ENCODE measurements at places on chromosomes 2 and 18.

GRCh38 chr2:17899871-17900270 is 21.4 kb downstream of the KCNS3 start:
- no peak for DNase-seq

DNA sequence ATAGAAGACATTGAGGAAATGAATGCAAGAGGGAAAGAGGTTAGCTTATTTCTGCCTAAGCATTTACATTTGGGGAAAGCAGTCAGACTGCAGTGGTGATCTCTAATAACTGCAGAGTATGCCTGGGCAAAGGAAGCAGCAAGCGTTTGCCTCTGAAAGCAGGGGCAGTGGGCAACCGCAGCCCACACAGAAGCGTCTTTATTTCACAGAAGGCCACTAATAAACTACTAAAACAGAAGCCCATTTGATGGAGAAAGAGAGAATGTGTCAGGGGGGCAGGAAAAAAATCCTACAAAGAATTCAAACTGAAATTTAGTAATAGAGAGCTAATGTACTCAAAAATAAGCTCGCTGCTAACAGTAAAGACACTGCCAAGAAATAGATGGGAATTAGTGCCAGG is 53.1 kb downstream of the LRRTM4 start:
- DNase-seq, result no peak

- no peak for DNase-seq
Measured at GRCh38 chr2:109302319-109302718, 173.3 kb downstream of the SH3RF3 start.

- no peak for DNase-seq
Measured at GRCh38 chr2:112824694-112825085, 11.9 kb downstream of the IL1B start.

- no peak for DNase-seq
Measured at GRCh38 chr2:104434966-104435365, 418.9 kb upstream of the POU3F3 start.

- DNase-seq, result peak; percentile 3
Measured at GRCh38 chr2:193461431-193461934, 1266.8 kb upstream of the TMEFF2 start.

- DNase-seq, result no peak
Measured at GRCh38 chr2:166972002-166972401, 83.7 kb downstream of the XIRP2 start.

GRCh38 chr2:153405196-153405595 is 73.4 kb downstream of the RPRM start:
- DNase-seq, result no peak

GRCh38 chr2:239290618-239291474 is 110.0 kb downstream of the HDAC4 start:
- no peak for DNase-seq

- no peak for DNase-seq
Measured at GRCh38 chr2:184523732-184524131, 74.6 kb upstream of the ZNF804A start.

DNA sequence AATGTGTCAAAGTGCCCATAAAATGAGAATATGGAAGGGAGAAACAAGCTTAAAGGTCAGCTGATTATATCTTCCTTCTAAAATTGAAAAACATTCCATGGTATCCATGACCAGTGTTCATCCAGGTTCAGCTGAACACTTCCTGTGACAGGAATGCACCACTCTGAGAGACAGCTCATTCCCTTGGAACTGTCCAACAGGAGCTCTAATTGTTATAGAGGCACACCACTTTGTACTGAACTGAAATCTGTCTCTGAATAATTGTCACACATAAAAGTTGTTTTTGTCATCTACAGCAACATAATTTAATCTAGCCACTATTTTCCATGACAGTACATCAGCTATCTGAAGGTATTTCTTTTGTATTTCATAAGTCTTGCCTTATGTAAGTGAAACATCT is 195.9 kb upstream of the ZNF804A start:
- peak; percentile 4 for DNase-seq

GRCh38 chr2:37917281-37918228 is 7.5 kb upstream of the RMDN2 start:
- no peak for DNase-seq

DNA sequence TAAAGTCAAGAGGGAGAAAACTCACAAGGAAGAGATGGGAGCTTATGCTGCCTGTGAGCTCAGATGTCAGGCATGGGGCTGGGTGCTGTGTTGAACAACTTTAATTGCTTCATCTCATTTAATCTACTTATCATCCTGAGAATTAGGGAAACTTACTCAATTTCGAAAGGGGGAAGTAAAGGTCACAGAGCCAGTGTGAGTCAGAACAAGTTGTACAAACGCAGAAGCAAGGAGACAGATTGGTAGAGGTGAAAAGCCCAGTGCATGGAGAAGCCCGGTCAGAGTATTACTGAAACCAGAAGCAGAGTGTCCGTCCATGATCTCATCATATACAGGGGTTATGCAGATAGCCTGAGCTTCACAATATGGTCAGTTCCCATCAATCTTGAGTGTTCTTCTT is 281.1 kb upstream of the POU3F3 start:
- DNase-seq, result no peak

GRCh38 chr2:160407393-160408172 is 86.0 kb downstream of the RBMS1 start:
- DNase-seq, result peak; percentile 75

- DNase-seq, result no peak
Measured at GRCh38 chr2:8154270-8154669, 527.6 kb upstream of the ID2 start.

- no peak for DNase-seq
Measured at GRCh38 chr18:49061991-49062831, 111.4 kb upstream of the SMAD7 start.

- DNase-seq, result no peak
Measured at GRCh38 chr2:42569883-42570282, 1.5 kb downstream of the MTA3 start.

DNA sequence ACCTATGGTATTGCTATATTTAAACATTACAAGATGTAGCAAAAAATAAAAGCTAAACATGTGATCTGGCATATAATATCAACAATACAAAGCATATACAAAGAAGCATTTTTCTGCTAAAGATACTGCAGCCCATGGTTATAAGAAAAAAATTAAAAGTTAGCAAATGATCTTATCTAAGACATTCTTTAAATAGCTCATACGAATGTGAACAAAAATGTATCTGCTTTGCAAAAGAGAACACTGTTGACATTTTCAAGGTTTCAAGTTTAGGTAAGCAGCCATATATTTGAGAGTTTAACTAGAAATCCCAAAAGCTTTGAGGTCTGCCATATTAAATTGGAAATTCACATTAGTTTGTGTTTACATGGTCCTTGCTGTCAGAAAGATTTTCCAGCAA is 301.0 kb upstream of the SLC39A10 start:
- no peak for DNase-seq

DNA sequence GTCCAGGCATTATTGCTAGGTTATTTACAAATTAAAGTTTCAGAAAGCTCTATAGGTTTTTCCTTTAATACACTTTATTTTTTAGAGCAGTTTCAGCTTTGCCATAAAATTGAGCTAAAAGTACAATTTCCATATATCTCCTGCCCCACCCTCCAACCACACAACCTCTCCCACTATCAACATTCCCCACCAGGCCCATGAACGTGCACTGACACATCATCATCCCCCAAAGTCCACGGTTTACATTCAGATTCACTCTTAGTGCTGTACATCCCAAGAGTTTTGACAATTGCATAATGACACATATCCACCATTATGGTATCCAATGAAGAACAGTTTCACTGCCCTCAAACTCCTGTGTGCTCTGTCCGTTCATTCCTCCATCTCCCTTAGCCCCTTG is 139.4 kb downstream of the NBAS start:
- no peak for DNase-seq

GRCh38 chr18:6280211-6280743 is 134.4 kb downstream of the L3MBTL4 start:
- DNase-seq, result no peak

GRCh38 chr2:119683074-119683712 is 4.2 kb downstream of the TMEM177 start:
- no peak for DNase-seq

DNA sequence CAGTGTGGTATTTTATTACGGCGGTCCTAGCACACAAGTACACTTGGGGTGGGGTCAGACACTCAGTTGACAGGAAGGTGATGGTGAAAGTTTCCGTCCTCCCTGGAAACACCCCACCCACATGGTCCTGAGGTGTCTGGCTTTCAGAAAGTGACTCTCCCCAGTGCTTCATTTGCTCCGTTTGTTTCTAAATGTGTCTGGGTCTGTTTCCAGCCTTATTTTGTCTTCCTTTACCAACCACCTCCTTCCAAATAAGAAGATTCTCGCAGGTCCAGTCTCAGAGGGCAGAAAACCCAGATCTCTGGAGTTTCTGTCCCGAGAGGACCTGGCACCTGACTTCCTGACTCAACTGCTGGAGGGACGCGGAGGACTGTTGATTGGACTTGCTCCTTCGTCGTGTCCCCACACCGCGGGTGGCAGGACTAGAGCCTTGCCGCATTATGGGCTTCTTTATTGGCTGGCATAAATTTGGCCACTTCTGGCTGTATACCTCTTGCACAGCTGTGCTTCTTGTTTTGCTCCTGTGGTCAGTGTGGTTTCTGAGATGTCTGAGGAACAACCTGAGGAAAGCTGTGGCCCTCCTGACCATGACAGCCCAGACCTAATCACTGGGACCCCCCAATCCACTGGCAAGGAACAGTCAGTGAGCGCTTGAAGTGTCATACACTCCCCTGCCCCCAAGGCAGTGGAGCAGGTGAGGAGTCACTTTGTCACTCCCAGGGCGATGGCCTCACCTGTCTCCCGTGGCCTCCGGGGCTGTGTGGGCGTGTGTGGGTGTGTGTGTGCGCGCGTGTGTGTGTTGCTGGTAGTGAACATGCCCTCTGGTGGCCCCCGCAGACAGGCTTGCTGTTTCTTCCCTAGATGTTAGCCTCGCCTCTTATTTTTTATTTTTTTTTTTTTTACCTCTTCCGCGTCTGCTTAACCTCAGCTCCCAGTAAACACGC is 45.6 kb downstream of the MEX3C start:
- DNase-seq, result no peak

- no peak for DNase-seq
Measured at GRCh38 chr2:177883177-177883576, 189.4 kb downstream of the PDE11A start.

DNA sequence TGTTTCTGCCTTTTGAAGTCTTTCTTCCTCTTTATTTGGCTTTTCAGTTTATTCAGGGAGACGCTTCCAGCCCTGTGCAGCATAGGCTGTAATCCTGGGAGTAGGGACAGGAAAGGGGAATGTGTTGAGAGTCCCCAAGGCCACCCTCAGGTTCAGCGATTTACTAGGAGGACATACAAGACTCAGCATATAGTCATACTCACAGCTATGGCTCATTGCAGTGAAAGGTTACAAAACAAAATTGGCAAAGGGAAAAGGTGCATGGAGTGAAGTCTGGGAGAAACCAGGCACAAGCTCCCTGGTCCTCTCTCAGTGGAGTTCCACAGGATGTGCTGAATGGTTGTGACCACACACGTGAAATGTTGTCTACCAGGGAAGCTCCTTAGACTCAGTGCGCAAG is 49.6 kb upstream of the ZNF638 start:
- DNase-seq, result no peak

GRCh38 chr2:216345846-216346245 is 26.4 kb downstream of the MARCHF4 start:
- no peak for DNase-seq

DNA sequence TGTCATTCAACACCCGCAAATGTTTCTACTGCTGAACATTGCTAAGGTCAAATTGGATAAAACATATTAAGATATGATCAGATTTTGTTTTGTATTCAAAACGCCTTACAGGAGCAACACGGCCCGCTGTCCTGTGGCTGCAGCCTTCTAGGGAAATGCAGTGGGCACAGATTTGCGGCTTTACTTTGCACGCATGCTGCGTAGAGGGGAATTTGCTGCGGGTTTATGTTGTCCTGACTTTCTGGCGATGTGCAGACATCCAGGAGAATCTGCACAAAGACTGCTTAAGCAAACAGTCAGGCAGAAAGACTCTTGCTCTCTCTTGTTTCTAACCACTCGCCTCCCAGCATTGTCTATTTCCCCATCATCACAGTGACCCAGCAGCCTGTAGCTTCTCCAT is 88.3 kb downstream of the LRRC30 start:
- DNase-seq, result no peak

DNA sequence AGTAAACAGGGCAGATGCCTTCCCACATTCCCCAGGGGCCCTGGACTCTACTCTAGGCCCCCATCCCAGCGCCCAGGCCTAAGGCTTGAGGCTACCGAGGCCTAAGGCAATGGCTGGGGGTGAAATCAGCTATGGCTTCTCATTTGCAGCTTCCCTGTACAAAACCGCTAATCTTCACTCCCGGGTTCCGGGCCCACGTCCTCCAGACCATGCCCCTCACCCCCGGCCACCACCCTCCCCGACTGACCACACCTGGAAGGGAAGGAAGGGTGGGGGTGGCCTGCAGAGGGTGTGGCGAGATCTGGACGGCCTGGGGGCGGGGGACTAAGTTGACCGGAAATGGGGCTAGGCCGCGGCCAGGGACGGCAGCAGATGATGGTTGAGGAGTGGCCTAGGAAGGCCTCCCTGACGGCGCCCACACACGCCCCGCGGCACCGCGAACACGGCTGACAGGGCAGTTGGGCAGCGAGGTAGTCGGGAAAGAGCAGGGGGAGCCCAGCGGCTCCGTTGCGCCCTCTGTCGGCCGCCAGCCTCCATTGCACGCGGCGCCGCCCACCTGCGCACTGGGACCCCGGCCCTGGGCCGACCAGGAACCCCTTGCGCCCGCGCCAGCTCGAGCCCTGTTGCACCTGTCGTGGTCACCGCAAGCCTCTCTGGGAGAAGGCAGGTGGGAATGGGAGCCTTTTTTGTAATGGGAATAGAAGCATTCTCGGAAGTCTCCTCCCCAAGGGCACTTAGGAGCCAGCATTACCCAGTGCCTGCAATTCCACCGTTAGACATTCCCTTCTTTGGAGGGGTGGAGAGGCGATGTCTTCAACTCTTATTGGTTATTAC is 117.1 kb upstream of the STPG4 start:
- peak; percentile 46 for DNase-seq

GRCh38 chr18:32801228-32801627 is 28.4 kb upstream of the KLHL14 start:
- DNase-seq, result no peak

DNA sequence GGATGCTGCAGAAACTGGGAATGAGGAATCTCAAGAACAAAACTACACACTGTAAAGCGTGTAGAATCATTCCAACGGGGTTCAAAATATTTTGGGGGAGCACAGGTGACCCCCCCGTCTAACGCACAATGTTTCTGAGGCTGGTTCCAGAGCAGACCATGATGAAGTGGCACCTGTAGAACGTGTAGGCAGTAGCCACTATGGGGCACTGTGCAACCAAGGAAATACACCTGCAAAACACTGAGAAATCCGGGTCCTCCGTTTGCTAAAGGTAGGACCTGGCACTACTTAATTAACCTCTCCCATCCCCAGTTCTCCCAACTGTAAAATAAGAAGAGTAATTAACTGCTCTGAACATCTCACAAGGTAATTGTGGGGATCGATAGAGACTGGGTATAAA is 22.6 kb downstream of the ST6GAL2 start:
- DNase-seq, result no peak

DNA sequence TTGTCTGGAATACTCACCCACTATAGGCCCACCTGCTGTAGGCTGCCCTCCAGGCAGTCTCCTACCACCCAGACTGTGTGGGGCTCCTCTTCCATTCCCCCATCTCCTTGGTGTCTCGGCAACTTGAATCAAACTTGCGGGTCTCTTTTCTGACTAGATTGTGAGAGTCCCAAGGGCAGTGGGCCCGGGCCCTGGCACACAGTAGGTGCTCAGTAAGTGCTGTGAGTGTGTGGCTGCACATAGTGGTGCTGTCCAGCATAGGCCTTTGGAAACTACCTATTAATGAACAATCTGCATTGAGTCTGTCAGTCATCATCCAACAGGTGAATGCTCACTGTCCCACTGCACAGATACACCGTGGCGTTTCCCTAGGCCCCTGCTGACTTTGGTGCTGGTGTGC is 43.6 kb upstream of the ASB1 start:
- no peak for DNase-seq
